ENCODE measurements at places on chromosomes 11 and 22.

DNA sequence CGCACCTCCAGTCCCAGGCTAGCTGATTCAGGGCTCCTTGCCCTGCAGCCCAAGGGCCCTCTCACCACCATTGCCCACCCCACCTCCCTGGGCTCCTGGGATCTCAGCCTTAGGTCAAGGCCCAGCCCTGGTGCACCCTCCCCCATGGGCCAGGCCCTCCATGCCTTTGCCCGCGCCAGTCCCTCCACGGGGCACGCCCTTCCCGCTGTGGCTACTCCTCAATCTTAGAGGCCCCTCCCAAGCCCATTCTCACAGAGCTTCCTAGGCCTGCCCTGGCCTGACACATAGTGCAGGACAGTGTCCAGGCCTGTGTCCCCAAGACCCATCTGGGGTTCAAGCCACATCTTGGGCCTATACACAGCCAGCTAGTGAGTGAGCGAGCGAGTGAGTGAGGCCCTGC lies 6.9 kb downstream of the GP1BB start:
- DNase-seq = no peak

GRCh38 chr11:57057561-57057960 lies 68.8 kb downstream of the OR5AK2 start:
- DNase-seq = no peak

DNA sequence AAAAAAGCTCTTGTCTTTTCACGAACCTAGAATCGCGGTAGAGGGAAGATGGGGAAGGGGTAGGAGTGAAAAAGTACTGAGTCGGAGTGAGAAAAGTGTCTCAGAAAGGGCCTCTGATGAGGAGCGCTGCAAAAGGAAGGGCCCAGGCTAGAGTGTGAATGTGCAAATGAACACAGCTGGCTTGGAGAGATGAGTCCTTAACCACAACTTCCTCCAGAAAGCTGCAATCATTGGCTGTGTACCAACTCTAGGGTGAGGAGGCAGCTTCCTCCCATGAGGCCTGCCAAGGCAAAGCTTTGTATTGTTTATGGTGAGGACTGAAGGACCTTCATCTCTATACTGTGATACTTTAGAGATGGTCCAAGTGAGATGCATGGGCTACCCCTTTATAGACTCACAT lies 566.9 kb upstream of the ANO5 start:
- DNase-seq = peak; percentile 7

DNA sequence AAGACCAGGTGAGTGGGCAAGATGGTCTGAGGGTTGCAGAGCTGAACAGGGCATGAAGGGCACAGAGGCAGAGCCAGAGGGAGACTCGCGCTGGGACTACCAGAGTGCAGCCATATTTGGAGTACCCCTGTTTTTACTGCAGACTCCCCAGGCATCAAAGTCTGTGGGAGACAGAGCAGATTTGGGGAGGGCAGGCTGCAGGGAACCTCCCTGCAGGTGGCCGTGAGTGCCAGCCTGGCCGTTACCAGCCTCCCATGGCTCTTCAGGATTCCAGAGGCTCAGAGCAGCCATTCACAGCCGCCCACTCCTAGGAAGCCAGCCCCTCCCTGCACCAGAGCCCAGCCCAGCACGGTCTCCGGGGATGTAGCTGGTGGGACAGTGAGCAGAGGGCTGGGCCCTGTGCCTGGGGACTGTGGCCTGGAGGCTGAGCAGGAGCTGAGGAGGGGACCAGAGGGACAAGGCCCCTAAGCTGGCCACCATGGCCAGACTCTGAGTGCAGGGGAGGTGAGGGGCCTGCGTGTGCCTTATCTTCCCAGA lies at the start of gene SEPTIN3:
Gene SEPTIN3, plus strand, starts transcription at position 334 of the 537 bp plus-strand sequence. CDS start 2,050 bp downstream, outside the sequence.
- DNase-seq = no peak
